C1 segment of cervical spinal cord (tissue), 14 donors: ENCODE measurements at places on chromosomes 7 and 10.

- DNase-seq, result no peak
Measured at GRCh38 chr10:126210051-126210651, 178.1 kb downstream of the ADAM12 start.

GRCh38 chr10:99730026-99730425, 1.9 kb downstream of the COX15 start:
- DNase-seq, result no peak

GRCh38 chr7:140238778-140239652, 62.2 kb upstream of the KDM7A start:
- no peak for DNase-seq

DNA sequence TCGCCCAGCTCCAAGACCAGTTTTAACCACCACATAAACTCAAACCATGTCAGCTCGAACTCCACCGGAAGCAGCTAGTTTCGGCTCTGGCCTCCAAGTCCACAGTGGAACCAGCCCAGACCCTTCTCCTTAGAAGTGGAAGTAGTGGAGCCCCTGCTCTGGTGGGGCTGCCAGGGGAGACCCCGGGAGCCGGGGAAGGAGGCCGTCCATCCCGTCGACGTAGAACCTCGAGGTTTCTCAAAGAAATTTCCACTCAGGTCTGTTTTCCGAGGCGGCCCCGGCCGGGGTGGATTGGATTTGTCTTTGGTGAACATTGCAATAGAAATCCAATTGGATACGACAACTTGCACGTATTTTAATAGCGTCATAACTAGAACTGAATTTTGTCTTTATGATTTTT, 87.5 kb downstream of the RGS10 start:
- no peak for DNase-seq
